ENCODE measurements at places on chromosomes 11 and 22.

DNA sequence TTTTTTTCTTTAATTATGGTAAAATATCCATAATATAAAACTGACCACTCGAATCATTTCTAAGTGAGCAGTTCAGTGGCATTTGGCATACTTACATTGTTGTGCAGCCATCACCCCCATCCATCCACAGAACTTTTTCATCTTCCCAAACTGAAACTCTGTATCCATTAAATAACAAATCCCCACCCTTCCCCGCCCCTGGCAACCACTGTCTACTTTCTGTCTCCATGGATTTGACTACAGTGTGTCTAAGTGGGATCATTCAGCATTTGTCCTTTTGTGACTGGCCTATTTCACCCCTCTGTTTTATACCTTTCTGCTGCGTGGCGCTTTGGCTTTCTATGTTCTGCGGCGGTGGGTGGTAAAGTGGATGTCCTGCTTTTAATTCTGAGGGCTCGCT lies 49.1 kb downstream of the RTN4R start:
- DNase-seq = no peak

GRCh38 chr11:132125988-132126871 lies 755.8 kb downstream of the NTM start:
- DNase-seq = peak; percentile 51

GRCh38 chr11:85776951-85777602 lies 33.9 kb downstream of the SYTL2 start:
- DNase-seq = no peak

GRCh38 chr22:48811885-48812284 lies 1015.8 kb downstream of the BRD1 start:
- no peak for DNase-seq

DNA sequence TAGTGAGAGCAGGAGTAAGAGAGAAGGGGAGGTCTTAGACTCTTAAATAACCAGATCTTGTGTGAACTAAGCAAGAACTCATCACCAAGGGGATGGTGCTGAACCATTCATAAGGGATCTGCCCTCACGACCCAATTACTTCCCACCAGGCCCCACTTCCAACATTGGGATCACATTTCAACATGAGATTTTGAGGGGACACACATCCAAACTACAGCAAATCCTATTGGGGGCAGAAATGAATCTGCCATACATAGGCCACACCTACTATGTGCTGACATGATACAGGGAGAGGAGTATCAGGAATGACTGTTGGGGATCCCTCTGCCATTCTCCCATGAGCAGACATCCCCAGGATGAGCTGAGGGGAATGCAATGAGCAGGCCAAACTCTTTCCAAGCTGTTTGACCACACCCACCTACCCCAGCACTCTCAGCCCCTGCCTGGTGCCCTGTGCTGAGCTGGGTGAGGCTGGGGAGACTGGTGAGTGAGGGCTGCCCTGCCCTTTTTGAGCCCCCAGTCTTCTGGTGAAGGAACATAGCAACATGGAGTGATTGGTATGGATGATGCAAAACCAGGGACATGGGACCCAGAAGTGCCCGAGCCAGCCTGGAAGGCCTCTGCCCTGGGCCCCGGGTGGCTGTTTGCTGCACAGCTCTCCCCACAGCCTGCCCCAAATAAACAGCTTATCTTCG lies 1.2 kb upstream of the GTSE1 start:
- DNase-seq = no peak

DNA sequence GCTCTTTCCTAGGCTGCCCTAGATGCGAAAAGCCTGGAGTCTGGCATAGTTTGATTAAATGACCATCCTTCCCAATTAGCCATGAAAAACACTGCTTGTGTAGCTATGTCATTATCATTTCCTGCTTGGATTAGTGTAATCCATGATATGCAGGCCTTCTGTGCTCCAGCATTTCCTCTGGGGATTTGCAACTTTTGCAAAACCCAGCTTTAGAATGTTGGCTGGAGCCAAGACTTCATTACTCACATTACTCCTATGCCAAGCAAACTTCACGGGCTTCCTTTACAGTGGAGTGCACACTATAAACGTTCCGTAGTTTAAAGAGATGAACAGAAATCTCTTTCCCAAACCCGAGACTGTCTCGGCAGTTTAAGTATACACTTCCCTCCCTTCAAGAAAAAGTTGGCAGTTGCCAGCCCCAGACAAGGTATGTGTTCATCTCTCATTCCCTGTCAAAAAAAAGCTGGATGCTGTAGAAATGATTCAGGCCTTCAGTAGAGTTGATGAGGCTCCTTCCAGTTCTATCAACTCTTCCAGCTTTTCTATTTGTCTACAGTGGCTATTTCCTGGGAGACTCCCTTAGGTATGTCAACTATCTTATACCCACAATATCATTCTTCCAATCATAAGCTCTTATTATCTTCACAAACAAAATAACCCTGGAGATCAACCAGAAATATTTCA lies 180.0 kb downstream of the MAML2 start:
- DNase-seq = peak; percentile 85

DNA sequence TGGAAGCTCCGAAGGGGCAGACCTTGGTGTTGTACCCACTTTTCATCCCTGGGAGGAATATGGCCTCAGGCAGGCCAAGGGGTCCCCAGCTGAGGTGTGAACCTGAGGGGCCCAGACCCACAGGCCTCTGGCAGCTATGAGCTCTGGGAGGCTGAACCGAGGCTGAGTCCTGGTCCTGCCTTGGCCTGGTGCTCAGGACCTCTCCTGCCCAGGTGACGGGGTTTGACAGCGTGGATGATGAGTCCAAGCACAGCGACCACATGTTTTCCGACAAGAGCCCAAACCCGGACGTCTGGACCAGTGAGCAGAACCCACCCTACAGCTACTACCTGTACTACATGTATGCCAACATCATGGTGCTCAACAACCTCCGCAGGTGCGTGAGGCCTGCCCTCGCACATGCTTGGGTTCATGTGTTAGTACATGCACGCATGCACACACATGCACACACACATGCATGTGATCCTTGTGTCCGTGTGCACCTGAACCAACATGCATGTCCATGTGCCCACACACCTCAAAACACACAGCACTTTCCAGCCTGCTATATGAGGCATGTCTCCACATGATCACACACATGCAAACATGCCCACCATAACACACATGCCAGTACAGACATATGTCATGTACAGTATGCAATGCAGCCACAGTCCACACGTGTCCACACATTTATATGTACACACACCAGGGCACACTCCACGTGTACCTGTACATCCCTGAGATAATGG lies 40.9 kb downstream of the RNF141 start:
- DNase-seq = no peak

DNA sequence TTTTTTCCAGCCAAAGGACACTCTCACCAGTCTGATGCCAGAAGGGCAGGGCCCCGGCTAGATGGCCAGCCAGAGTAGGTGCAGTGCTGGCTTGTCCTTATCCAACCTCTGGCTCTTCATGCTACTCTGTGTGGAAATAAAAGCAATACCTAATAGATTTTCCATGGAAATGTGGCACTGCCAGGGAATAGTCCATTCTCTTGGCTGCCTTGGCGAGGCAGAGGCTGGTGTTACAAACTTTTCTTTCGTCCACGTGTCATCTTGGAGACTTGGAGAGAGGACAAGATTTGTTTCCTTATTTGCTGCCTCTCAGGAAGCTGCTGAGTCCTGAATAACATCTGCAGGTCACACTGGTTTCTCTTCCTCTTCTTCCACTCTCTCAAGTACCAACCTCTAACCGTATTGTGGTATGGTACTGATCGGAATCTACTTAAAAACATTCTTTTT lies 17.2 kb upstream of the C1QTNF4 start:
- DNase-seq = no peak

GRCh38 chr22:33163815-33164214 lies 105.6 kb upstream of the SYN3 start:
- DNase-seq = no peak

DNA sequence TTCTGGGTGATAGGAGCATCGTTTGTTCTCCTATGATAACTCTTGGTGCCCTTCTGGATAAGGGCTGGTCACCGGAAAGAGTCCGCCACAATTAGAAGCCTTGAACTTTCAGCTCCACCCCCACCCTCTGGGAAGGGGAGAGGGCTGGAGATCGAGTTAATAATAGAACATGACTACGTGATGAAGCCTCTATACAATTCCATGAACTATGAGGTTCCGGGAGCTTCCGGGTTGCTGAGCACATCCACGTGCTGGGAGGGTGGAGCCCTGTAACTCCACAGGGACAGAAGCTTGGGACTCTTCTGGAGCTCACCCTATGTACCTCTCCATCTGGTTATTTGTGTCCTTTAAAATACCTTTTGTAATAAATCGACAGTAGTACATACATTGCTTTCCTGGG lies 40.3 kb downstream of the ARHGAP42 start:
- DNase-seq = no peak

DNA sequence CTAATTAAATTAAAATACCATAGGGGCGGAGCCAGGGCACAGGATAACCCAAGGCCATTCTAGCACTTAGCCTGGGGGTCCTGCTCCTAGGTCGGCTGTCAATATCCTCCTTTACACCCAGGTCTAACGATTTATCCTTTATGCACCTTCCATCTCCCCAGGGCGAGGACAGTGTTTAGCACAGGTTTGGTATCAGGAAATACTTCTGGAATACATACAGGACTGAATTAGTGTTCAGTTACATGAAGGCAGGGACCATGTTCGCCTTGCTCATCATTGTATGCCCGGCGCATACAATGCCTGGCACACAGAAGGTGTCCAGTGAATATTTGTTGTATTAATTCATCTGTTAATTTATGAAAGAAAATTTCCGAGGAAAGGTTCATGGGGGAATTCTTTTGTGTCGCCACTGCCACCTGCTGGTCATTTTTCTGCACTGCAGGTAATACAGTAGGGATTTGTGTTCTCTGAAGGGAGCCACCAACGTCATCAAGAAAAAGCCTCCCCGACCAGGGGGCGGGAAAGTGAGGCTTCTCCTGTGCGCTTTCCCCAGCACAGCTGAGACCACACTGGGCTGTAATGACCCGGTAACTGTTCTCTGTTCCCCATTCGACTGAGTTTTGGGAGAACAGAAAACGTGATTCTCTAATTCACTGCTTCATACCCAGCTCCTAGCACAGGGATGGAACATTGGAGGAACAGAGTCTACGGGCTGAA lies 68.7 kb upstream of the ASPHD2 start:
- DNase-seq = peak; percentile 74

DNA sequence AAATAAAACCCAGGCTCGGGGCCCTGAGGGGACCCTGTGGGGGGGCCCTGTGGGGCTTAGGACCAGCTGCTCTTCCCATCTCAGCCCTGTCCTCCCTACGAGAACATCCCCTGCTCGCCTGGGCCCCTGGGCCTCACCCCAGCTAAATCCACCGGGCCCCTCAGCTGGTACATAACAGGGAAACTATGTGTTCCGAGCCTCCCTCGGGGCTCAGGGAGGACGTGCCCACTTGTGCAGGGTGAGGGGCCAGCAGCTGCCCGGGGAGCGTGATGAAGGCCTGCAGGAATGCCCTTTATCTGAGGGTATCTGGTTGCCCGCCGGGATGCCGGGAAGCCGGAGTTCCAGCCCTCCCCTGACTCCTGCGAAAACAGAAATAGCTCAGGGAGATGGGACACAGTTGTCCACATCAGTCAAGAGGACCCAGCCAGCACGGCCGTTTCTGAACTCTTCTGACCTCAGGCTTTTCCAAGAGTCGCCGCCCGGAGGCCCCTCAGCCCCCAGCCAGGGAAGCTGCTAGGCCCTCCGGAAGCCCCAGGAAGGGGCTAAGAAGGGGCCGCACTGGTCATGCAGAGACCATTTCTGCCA lies 20.6 kb downstream of the MRPL23 start:
- no peak for DNase-seq

DNA sequence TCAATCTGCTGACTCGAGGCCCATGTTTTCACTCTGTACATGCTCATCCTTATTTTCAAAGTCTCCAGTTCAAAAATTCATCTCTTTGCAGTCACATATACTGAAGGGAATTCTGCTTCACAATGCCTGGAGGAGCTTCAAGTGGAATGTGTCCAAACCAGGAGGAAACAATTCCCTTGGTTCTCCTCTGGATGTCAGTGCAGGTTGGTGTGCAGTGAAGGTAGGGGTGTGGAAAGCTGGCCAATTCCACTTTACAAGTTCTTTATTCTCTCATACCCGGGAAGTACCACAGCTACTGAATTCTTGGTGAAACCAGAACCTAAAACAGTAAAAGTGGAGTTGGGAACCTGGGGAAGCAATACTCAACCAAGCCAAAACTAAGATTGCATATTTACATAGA lies 57.3 kb downstream of the BDNF start:
- no peak for DNase-seq

GRCh38 chr11:47442514-47442913 lies 6.4 kb downstream of the RAPSN start:
- DNase-seq = no peak

- DNase-seq = peak; percentile 33
Measured at GRCh38 chr22:26573026-26573662, 16.8 kb downstream of the TPST2 start.

DNA sequence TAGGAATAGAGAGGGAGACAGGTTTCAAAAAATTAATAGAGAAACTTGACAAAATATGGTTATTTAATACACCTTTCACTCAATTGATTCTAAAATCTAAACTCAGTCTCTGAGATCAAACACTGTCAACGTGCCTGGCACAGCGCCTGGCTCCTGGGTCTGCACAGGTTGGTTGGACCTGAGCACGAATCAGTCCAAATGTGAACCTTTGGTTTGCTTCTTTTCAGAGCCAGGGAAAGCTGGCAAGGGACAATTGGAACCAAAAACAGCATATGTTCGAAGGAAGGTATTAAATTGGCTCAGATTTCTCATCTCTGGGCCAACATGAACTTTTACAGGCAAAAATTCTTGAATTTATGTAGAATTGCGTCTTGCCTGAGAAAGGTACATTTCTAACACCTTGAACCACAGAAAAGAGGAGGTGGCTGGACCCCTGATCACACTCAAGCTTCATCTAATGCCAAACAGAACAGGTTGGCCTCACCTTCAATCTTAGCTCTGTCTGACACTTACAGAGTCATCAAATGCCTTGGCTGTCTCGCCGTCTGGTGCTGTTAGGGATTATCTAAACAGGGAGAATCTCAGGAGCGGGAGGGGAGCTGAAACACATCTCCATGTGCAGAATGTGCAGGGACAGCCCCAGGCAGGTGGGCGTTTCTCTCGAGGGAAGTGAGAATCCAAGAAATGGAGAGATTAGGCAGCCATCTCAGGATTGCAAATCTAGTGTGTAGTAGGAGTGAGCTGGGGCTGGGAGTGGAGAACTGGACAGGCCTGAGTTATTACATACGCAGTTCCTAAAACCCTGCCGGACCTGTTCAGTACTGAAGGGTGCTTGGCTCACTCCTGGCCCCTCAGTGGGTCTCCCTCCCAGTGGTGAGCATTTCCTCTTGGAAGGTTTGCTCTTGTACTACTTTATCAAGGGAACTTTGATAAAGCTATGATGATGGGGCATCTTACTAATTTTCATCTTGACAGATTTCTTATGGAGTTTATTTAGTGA lies 442.2 kb upstream of the B3GAT1 start:
- no peak for DNase-seq

DNA sequence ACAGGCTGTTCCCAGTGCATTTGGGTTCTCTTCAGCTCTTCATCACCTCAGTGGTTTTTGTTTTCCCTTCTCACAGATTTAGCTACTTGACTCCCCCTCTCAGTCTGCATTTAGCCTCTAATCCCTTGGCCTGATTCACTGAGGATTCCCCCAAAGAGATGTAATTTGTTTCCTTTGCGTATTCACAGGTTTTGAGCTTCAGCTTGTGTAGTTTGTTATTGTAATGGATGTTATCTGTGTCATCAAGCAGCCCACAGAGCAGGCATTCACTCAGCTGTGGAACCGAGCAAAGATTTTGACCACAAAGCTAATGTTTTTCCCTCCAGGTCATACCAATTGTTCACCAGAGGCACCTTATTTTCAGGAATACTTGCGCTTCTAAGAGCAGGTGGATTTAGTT lies 6.4 kb upstream of the ME3 start:
- DNase-seq = no peak

GRCh38 chr11:117909611-117910382 lies 19.4 kb downstream of the TMPRSS13 start:
- no peak for DNase-seq

GRCh38 chr11:11039208-11039965 lies 181.5 kb upstream of the ZBED5 start:
- peak; percentile 26 for DNase-seq

Data from AG08395 (cell line).